ENCODE measurements at places on chromosomes 5 and 9.

DNA sequence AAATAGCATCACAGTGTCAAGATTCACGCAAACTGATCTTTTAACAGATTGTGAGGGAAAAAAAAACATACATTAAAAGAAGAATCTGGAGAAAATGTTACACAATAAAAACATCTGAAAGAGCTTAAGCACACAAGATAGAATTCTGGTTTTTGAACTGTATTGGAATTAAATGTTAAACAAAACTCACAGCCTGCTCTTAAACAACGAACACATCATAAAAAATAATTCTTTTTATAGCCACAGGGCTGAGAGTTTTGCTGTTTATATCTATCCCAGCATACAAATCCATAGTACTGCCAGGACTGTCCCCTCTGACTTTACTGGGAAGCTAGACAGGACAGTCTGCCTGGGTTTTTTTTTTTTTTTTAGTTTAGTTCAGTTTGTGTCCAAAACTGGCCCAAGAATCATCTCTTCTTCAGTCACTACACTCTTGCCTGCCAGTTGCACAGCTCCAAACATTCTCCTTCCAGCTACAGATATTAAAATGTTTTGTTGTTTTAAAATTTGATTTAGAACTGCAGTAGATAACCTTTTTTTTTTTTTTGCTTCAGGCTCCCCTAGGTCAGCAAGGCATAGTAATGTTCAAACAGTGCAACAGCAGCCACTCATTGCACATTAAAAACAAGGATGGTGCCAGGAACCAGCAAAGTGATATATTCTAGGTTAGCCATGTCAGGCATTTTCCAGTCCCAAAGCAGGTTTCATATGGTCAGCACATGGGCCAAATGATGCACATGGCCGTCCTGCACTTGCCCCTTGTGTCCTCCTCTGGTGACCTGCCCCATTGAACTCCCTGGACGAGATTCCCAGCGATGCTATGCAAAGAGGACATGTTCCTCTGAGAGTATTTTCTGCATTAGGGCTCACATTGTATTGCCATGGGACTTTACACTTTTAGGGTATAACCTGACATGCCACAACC is 173.6 kb downstream of the ARL15 start:
- no peak for DNase-seq

DNA sequence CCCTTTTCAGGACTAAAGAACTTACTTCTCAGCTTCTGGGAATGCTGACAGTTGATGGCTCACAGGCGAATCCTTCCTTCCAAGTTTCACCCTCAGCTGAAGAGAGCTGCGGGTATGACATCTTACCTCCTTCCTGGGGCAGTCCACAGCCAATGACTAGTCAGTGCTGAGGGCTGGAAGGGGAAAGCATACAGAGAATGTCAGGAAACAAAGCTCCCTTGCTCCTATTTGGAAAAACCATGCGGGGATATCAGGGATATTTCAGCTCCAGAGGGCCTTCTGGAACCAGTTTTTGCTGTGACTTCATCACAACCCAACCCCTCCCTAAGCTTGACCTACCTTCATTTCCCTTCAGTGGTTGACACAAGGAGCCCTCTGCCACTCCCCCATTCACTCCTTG is 15.7 kb downstream of the FTMT start:
- no peak for DNase-seq

DNA sequence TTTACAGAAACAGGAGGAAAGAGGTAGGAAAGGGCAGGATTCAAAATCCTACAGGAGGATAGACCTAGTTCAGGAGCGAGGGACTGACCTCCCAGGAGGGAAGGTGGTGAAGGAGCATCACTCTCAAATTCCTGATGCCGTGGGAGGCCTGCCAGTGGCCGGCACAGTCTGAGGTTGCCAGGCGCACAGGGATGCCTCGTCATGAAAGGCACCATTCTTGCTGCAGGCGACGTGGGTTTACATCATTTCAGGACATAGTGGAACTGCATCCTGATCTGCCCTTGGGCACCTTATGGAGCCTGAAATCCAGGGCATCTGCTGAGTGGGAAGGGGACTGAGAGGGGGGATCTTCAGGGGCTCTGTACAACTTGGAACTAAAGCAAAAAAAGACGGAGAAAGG is 163.2 kb upstream of the S1PR3 start:
- DNase-seq = no peak

DNA sequence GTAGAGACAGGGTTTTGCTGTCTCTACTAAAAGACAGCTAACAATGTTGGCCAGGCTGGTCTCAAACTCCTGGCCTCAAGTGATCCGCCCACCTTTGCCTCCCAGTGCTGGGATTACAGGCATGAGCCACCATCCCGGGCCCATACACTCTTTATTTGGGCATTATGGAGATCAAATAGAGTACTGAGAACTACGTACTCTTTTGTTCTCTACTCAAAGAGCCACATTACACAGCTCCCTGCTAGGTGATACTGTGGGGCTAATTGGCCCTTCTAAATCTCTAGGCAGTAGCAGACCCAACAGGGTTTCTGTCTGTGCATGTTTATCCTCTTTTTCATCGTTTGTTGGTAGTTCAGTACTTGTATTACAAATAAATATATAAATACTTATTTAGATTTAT is 16.1 kb downstream of the CKMT2 start:
- DNase-seq = no peak

DNA sequence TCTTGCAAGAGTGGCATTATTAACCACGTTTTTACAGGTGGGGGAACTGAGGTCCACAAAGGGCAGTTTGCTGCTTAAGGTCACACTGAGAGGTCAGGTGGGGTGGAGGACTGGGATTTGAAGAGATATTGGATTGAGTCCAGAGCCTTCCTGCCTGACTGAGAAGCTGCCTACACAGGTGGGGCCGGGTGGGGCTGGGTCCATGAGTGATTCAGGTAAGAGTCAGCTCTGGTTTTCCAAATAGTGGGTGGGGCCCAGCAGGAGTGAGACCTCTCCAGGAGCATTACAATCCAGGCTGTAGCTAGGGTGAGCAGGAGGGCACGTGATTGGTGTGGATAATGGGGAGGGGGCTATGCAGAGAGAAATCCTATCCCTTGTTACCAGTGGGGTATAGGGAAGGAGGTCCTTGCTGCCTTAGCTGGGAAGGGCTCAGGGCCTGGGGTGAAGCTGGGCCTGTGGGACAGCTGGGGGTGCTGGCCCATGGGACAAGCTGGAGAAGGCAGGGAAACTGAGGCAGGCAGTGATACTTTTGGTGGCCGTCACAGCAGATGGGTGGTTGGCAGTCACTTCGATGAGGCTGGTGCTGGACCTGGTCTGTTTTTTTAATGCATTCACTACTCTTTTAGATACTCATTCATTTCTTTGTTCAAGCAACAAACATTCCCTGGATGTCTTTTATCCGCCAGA is 2.9 kb upstream of the PTGS1 start:
- no peak for DNase-seq

- DNase-seq = no peak
These were observed 143.9 kb downstream of the DMRTA1 start for GRCh38 chr9:22590336-22591033.
